ENCODE measurements at places on chromosomes 1 and 21.
A peak's percentile ranks its signal among the peaks of the same experiment; 100 is the strongest.

DNA sequence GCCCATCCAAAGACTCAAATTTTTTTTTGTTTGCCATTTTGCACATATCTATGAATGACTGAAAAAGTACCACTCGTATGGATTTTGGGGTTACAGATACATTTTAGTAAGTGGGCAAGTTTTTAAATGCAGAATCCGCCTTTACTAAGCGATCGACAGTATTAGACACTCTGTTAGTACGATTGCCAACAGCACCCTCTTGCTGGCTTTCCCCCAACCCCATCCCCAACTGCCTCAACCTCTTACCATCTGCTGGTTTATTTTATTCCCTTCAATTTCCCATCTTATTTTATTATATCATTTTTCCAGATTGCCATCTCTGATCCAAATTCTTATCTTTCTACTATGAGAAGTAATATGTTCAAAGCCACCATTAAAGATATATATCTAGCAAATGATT lies 244.8 kb downstream of the LRRIQ3 start:
- no peak for DNase-seq
- H3K27me3 ChIP-seq = peaks cover 8% of the 10 kb centered on the region
- no peak overlapping the region for H3K4me3 ChIP-seq
- no peaks in the 10 kb centered on the region for H3K36me3 ChIP-seq
- no peak overlapping the region for H3K27ac ChIP-seq
- H3K4me1 ChIP-seq = no peaks in the 10 kb centered on the region

GRCh38 chr1:228488125-228488817 lies 1.1 kb downstream of the RNF187 start:
- H3K4me3 ChIP-seq = peak overlapping the region; percentile 81
- H3K27me3 ChIP-seq = no peaks in the 10 kb centered on the region
- peak overlapping the region; percentile 99 for H3K27ac ChIP-seq
- no peak for DNase-seq

DNA sequence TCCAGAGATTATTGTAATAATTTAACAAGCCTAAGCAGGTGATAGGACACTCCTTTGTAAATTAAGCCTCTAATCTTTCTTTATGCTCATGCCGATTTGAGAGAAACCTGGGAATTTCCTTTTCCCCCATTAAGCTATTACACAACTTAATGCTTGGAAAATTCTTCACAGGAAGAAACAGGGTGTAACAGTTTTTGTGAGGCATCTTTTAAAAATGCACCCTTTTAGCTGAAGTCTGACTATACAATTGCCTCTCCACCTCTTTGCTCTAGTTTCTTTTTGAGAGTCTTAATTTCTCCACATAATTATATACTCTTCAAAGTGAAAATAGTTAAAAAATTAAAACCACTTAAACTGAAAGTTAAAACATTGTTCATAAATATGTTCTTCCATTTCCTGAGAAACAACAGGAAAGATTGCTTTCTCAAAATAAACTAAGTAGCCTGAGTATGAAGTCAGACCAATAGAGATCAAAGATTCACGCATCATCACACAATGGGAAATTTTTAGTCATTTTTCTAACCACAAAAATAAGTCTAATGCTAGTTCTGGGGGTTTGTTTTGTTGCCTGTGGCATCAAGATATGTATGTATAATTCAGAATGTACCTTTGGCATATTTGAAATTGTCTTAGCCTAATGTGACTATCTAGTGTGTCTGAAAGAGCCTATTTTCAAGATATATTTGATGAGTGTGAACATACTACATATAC lies 34.7 kb downstream of the LRRC8D start:
- no peaks in the 10 kb centered on the region for H3K36me3 ChIP-seq
- H3K4me3 ChIP-seq = no peak overlapping the region

GRCh38 chr21:25568246-25568645 lies 39.0 kb downstream of the MRPL39 start:
- H3K27me3 ChIP-seq = no peaks in the 10 kb centered on the region
- no peaks in the 10 kb centered on the region for H3K4me1 ChIP-seq
- H3K36me3 ChIP-seq = peaks cover 28% of the 10 kb centered on the region
- H3K27ac ChIP-seq = peak overlapping the region; percentile 7
- H3K4me3 ChIP-seq = peak overlapping the region; percentile 14
- peak; percentile 26 for DNase-seq

- no peaks in the 10 kb centered on the region for H3K4me1 ChIP-seq
- no peaks in the 10 kb centered on the region for H3K27me3 ChIP-seq
- H3K4me3 ChIP-seq = peak overlapping the region; percentile 30
These were observed 387.5 kb downstream of the USP25 start for GRCh38 chr21:16117331-16117730.
